ENCODE measurements at places on chromosomes 7 and 10. TPM values are rescaled to one million over a fixed set of nuclear protein-coding genes. Genes with fewer than 3 reads are reported as not detected.

Gene GPC2
- total RNA-seq: 0.18 TPM

Gene TMEM229A
- total RNA-seq: not detected

Gene COL1A2
- 2,430 TPM for total RNA-seq

Gene WEE2
- total RNA-seq: not detected

Gene ASB10
- not detected for total RNA-seq

Gene PRKCQ
- total RNA-seq: not detected

Gene MEIG1
- total RNA-seq: not detected

Gene EPHB4
- total RNA-seq: 53.0 TPM

Gene SPDYE2
- not detected for total RNA-seq

Gene NEUROG3
- total RNA-seq: not detected

Gene CH25H
- total RNA-seq: not detected

Gene RBP3
- under 0.01 TPM for total RNA-seq

Gene MYH16
- not detected for total RNA-seq

Gene DAGLB
- total RNA-seq: 23.1 TPM

Gene GNA12
- 38.3 TPM for total RNA-seq

Gene CYP3A4
- not detected for total RNA-seq

Gene SCIN
- not detected for total RNA-seq

Gene EBF3
- total RNA-seq: under 0.01 TPM

Data from myometrial cell (primary cell).